ENCODE measurements at places on chromosomes 16 and 17.

- DNase-seq: no peak
These were observed 41.8 kb upstream of the SEC14L1 start for GRCh38 chr17:77098884-77099545.

- DNase-seq: no peak
These were observed 21.0 kb downstream of the CYB5D2 start for GRCh38 chr17:4163951-4164350.

GRCh38 chr17:18256351-18256750 lies 2.2 kb downstream of the FLII start:
- DNase-seq: no peak

GRCh38 chr17:42548070-42548837 lies 4.5 kb upstream of the HSD17B1 start:
- DNase-seq: no peak

- no peak for DNase-seq
These were observed 11.9 kb downstream of the KCNJ12 start for GRCh38 chr17:21388066-21388465.

Measured in pulmonary artery endothelial cell (primary cell).